Omental fat pad (tissue), 4 donors: ENCODE measurements at places on chromosomes 12 and 14. TPM values are rescaled to one million over a fixed set of nuclear protein-coding genes. Genes with fewer than 3 reads are reported as not detected.

- no peak for DNase-seq
Observed at GRCh38 chr12:19234171-19234704, 104.7 kb downstream of the PLEKHA5 start.

- no peak for DNase-seq
Observed at GRCh38 chr14:64544607-64545312, 4.2 kb downstream of the HSPA2 start.

GRCh38 chr12:30926243-30927221 lies at the start of gene TSPAN11:
Gene TSPAN11, plus strand, starts transcription at chr12:30926748. Its CDS starts 27,244 bp downstream, at chr12:30953992.
- no peak for DNase-seq

GRCh38 chr12:12482150-12482761 lies 80.4 kb downstream of the DUSP16 start:
- no peak for DNase-seq

GRCh38 chr12:65728848-65729793 lies 95.2 kb upstream of the HMGA2 start:
- DNase-seq: no peak

DNA sequence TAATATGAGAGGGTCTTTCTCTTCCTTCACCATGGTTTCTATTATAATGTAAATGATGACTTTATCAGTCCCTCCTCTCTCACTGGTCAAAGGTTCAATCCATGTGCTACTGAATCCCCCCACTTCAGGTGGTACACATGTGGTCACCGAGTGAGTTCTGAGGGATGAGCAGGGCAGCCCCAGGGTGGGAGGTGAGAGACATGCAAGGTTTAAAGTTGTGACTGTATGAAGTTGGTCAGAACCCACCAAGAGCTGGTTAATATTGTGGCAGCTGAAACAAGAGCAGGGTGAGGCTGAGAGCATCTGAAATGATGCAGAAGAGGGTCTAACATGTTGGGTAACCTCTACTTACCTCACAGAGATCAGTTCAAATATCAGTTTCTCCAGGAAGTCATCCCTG lies 444.7 kb upstream of the FBXO33 start:
- no peak for DNase-seq

DNA sequence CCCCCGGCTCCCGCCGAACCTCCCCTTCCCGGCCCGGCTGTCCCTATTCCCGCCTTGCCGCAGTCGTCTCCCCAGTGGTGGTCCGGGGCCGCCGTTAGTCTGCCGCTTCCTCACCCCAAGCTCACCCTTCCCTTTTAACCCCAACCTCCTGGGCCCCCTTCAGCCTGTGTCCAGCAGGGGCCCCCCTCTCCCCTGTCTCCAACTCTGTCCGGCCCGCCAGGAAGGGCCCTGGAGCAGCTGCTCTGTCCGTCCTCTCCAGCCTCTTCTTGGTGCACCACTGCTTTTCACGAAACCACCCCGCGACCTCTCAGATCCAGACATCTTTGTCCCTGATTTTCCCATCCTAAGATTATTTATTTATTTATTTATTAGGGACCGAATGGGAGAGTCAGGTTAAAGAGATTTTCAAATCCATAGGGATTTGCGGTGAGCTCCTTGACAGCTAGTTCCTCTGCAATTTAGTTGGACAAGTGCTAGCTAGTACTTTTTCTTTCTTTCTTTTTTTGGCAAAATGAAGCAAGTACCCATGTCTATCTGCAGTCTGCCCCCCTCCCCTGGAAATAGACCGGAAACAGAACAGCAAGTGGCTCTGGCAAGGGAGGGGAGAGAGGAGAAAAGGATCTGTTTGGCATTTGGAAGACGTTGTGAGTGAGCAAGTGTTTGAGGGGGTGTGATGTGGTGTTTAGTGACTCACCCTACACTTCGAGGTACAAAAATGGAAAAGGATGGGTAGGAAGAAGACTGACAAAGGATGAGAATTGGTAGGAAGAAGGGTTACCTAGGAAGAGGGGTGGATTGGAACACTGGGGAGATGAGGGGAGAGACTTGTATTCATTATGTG lies 632 bp downstream of the UBR7 start:
- no peak for DNase-seq

- DNase-seq: no peak
Observed at GRCh38 chr12:70733385-70733784, 96.2 kb upstream of the PTPRB start.

GRCh38 chr12:75409830-75410229 lies 18.9 kb downstream of the GLIPR1L2 start:
- no peak for DNase-seq

GRCh38 chr12:14310866-14311265 lies 54.6 kb upstream of the ATF7IP start:
- DNase-seq: no peak

GRCh38 chr14:81281332-81281731 lies 60.6 kb upstream of the GTF2A1 start:
- DNase-seq: no peak

The RPS6KL1 gene
- total RNA-seq: 1.3 TPM

The NPFF gene
- not detected for total RNA-seq

The SSTR1 gene
- total RNA-seq: 0.19 TPM

The GALNT16 gene
- 18.3 TPM for total RNA-seq

The DLK1 gene
- total RNA-seq: not detected

The LIN7A gene
- total RNA-seq: 8.2 TPM

The KRT8 gene
- 110 TPM for total RNA-seq

The PAPLN gene
- total RNA-seq: 43.8 TPM

The CLEC1B gene
- total RNA-seq: not detected

The DPPA3 gene
- not detected for total RNA-seq

The ERBB3 gene
- total RNA-seq: 7.6 TPM
